ENCODE measurements at places on chromosomes 16 and 17.

- no peak for DNase-seq
These were observed 331 bp upstream of the CCDC92B start for GRCh38 chr17:2749784-2750181.

- DNase-seq = no peak
These were observed 141.6 kb downstream of the CDRT15L2 start for GRCh38 chr17:20721171-20721570.

DNA sequence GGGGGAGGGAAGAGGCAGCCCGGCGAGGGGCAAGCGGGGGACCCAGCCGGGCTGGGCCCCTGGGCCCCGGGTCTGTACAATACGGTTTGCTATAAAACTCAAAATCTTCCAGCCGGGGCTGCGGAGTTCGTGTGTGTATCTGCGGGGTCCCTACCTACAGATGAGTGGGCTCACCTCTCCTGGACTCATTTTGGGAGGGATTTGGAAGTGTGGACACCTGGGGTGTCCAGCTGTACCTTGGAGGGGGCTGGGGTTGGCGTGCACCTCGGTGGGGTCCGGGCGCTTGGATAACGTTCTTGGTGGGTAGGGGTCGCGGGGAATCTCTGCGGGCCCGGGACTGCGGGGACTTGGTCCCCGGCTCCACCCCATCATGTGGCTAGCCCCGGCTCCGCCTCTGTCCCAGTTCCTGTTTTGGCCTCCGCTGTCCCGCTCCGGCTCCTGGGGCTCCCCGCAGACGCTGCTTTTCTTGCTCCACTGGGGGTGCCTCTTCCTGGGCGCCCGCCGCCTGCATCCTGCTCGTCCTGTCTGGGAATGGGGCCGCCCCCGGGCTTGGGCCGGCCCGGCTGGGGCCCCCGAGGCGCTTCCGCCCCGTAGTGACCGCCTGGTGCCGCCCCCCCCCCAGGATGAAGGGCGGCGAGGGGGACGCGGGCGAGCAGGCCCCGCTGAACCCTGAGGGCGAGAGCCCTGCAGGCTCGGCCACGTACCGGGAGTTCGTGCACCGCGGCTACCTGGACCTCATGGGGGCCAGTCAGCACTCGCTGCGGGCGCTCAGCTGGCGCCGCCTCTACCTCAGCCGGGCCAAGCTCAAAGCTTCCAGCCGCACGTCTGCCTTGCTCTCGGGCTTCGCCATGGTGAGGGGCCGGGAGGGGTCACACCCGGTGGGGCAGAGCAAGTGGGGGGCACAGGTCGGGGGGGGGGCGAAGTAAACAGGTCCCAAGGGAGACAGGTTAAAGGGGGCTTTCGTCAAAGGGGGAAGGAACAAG is at the start of gene ORAI3:
Gene ORAI3, plus strand, starts transcription at position 402 of the 983 bp plus-strand sequence. Its CDS starts 222 bp downstream, at position 624.
- peak; percentile 73 for DNase-seq

GRCh38 chr16:57533431-57534336 is 2.7 kb downstream of the CCDC102A start:
- no peak for DNase-seq

DNA sequence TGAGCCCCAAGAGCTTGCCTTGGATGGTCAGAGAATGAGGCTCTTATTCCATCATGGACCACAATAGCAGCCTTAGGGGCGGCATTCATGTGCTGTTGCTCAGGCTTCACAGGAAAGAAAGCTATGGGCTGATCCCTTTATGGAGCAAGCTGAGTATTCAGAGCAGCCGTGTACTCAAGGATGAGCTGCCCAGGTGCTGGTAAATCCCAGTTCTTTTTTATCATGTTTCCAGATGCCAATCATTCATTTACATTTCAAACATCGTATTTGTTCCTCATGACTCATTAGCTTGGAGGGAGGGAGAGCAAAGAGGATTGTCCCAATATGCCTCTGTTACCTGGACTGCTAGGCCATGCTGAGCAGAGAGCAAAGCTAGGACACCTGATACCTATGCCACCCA is 475.7 kb downstream of the SHISA9 start:
- DNase-seq = no peak

GRCh38 chr17:61442878-61443474 is 9.2 kb upstream of the TBX4 start:
- DNase-seq = no peak

DNA sequence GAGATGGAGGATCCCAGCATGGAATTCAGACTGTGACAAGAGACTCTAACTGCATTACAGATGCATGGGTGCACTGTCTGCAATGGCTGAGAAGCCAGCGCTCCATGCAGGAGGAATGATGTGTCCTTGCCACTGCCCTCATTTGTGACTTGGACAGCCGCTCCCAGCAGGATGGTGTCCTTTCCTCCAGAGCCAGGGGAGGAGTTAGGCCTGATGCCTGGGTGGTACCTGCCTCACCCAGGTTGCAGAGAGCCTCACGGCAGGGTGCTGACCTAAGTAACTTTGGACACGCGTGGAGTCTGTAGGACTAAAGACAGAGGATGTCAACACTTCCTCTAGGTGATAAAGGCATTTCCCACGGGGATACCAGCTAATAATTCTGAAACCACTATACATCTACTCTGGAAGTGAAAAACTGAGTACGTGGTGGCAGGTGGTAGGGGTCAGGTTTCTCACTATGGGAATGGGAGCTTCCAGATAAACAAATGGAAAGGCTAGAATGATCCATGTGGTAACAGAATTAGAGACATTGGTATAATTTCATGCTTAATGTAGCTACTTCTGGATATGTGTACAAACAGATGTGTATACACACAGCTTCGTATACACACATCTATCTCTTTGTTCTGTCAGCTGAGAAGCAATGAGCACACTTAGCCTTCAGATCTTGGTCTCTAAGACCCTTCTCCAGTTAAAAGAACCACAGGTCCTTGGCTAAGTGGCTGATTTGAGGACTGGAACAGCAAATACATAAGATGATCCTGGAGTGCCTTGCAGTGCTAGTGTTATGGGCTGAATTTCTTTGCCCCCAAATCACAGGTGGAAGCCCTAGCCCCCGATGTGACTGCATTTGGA is 13.7 kb upstream of the CSNK1D start:
- no peak for DNase-seq

DNA sequence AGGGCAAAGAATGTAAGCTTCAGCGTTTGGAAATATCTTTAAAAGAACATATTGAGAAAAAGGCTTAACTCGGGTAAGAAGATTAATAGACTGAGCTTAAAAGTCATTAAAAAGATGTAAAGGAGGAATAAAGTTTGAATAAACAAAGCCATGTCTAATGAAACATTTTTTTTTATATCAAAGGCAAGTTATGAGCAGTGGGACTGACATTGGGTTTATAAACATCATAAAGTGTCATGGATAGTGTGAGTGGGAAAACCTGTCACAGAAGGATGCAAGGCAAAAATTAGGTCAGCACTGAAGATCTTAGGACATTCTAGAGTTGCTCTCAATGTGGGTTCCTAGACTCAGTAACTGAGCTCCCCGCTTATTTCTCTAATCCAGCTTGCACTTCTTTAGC is 438.0 kb upstream of the CDH11 start:
- no peak for DNase-seq

DNA sequence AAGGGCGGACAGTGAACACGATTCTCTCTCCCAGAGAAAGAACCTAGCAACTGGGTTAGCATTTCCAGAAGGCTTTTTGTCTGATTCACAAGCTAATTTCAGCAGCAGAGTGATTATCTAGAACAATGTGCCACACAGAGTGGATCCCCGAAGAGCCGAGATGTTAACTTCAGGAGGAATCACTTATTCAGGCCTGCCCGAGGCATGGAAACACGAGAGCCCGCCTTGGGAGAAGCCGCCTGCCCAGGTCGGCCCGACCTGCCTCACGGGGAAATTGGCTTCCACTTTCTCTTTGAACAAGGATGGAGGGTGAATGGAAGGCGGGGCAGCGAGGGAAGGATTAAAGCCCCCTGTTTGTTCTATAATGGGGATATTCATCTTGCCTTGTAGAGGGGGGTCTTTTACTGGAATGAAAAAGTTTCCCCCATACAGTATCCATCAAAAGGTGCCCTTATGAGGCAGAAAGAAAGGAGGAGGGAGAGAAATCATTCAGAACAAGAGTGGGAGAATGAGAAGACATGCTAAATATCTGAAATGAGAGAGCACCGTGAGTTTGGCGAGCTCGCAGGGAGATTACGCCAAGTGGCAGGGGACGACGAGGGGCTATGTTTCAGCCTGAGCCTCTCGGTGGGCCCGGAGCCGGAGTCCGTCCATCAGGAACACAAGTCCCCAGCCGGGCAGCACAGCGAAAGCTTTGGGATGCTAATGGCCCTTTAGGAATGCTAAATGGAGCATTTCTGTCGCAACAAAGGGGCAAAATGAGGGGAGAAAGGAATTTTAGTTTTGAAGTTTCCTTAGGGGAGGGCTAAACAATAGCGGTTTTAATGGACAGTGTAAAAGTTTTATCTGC is 33.0 kb downstream of the NTN1 start:
- no peak for DNase-seq

- DNase-seq = no peak
These were observed 21.0 kb upstream of the ARHGAP44 start for GRCh38 chr17:12768255-12768654.

DNA sequence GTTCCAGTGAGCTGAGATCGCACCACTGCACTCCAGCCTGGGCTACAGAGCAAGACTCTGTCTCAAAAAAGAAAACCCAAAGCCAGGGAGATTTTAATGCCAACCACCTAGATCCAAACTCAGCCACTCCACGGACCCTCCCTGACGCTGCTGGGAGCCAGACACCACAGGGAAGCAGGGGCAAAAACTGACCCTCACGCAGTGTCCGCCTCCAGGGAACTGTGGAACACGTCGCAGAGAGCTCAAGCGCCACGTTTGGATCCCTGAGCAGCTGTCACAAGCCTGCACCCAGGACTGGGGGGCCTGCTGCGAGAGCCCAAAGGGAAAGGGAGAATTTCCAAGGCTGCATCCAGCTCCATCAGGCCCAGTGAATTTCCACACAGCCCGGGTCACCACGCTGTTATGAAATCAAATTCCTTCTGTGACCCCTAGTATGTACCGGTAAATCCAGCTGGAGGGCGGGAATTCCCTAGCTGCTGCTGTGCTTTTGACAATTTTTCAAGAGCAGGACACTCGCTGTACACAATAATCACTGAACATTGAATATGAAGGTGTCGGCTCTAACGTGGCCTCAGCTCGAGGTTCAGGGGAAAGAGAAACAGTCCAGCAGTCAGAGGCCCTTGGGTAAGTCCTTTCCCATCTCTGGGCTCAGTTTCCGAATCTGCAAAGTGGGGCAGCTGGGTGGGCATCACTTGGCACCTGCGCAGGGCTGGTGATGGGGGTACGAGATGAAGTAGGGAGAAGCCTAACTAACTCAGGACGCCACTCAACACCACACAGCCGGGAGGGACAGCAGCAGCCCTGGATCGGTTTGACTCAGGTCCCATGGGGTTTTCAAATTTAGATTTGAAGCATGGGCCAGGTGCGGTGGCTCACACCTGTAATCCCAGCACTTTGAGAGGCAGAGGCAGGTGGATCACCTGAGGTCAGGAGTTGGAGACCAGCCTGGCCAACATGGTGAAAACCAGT is 8.6 kb downstream of the CARHSP1 start:
- DNase-seq = no peak

- no peak for DNase-seq
These were observed 39.5 kb downstream of the MRM1 start for GRCh38 chr17:36640836-36641235.

GRCh38 chr16:84687715-84688114 is 12.1 kb upstream of the USP10 start:
- DNase-seq = peak; percentile 21

- peak; percentile 86 for DNase-seq
These were observed 119.2 kb upstream of the CACNG5 start for GRCh38 chr17:66715745-66716156.

GRCh38 chr17:67478401-67479041 is 101.4 kb downstream of the PITPNC1 start:
- DNase-seq = no peak

DNA sequence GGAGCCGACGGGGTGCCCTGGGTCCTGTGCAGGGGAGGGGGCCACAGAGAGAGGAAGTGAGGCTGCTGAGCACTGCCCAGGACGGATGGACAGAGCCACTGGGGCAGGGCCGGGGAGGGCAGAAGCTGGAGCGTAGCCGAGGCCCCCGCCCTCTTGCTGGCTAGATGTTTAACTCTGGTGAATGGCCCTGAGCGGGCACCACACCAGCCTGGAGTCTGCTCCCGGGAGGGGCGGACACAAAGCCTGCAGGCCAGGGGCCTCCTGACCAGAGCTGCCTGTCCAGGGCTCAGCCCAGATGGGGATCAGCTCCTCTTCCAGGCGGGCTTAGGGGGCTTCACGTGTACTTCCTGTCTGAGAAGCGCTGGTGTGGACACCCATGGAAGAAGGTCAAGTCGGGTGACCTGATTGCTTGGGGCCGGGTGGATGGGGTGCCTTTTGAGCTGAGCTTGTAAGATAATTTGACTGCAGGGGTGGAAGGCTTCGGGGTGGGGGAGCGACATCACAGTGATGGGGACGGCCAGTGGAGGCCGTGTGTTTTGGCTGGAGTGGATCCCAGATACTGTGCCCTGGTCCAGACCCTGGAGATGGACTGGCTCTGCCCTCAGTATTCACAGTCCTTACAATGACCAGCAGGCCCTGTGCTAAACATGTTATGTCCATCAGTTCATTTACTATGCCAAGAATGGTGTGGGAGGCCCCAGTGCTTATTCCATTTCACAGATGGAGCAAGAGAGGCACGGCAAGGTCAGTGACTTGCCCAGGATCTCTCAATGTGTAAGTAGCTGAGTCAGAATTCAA is 33.7 kb upstream of the CIBAR2 start:
- DNase-seq = no peak

DNA sequence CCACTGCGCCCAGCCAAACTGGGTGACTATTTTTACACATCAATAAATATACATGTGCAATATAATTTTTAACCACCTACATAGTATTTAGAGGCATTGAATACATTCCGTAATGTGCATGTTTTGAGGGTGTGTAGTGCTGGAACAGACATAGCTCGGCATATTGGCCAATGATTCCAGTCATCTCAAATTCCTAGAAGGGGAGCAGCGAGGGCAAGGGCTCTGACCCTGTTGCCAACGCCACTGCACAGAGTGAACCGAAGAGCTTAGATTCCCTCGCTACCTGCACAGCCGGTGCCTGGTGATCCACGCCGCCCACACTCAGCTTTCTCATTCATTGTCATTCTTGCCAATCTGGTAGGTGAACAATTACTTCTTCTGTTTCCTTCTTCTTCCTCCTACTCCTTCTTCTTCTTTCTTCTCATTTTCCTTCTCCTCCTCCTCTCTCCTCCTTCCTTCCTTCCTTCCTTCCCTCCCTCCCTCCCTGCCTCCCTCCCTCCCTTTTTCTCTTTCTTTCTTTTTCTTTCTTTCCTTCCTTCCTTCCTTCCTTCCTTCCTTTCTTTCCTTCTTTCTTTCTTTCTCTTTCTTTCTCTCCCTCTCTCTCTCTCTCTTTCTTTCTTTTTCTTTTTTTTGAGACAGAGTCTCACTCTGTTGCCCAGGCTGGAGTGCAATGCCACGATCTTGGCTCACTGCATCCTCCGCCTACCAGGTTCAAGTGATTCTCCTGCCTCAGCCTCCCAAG is 26.3 kb upstream of the ATP2A3 start:
- no peak for DNase-seq

GRCh38 chr17:21300601-21301571 is 16.4 kb downstream of the MAP2K3 start:
- no peak for DNase-seq

DNA sequence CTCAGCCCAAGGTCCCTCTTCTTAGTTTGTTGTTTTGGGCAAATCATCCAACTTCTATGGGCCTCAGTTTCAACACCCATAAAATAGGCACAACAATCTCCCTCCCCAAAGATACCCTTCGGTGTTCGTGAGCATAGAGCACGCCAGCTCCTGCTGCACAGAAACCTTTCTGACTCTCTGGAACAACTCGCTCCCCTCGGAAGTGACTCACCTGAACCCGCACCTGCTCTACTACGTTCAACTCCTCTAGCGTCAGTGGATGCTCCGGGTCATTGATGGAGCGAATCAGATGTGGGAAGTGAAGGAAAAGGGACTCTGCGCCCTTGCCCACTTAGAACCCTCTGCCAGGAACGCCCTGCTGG is 445 bp downstream of the CIAO2B start:
- DNase-seq = no peak
